ENCODE measurements at places on chromosomes 2 and 18.

- H3K27ac ChIP-seq = no peak overlapping the region
- H3K4me1 ChIP-seq = no peaks in the 10 kb centered on the region
- H3K36me3 ChIP-seq = no peaks in the 10 kb centered on the region
- H3K4me3 ChIP-seq = no peak overlapping the region
These were observed 3.3 kb upstream of the MSTN start for GRCh38 chr2:190065839-190066238.

GRCh38 chr2:166335284-166335683, 40.5 kb downstream of the SCN9A start:
- H3K4me1 ChIP-seq = no peaks in the 10 kb centered on the region
- no peaks in the 10 kb centered on the region for H3K27me3 ChIP-seq
- H3K27ac ChIP-seq = no peak overlapping the region
- H3K36me3 ChIP-seq = no peaks in the 10 kb centered on the region

DNA sequence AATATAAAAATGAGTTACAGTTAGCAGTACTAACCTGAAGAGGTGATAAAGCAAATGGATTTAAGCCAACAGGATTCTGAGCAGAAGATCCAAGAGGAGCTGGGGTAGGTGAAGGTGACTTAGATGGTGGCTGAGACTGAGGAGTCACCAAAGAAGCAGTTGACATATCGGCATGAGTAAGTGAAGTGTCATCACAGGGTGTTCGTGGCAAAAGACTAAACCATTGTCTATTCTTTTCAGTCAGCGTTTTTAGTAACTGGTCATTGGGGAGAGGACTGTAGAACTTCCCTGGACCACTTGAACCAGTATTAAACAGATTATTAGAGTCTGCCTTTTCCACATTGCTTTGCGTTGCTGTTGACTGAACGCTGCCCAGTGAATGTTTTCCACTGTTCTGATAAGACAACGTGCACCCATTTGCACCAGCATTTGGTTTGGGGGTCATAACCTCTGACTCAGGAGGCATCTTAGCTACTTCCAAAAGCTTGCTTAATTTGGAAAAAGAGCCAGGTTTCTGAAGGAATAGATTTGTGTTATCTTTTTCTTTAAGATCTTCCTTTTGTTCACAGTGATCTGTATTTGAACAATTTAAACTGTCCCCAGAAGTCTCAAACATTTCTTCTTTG, 63.3 kb upstream of the WDSUB1 start:
- DNase-seq = no peak
- H3K27ac ChIP-seq = no peak overlapping the region
- H3K27me3 ChIP-seq = no peaks in the 10 kb centered on the region
- peaks cover 8% of the 10 kb centered on the region for H3K36me3 ChIP-seq
- no peak overlapping the region for H3K4me3 ChIP-seq

GRCh38 chr2:52036024-52036423, 1004.1 kb upstream of the NRXN1 start:
- no peaks in the 10 kb centered on the region for H3K4me1 ChIP-seq
- no peaks in the 10 kb centered on the region for H3K36me3 ChIP-seq
- no peaks in the 10 kb centered on the region for H3K27me3 ChIP-seq
- no peak overlapping the region for H3K4me3 ChIP-seq
- no peak overlapping the region for H3K27ac ChIP-seq
- DNase-seq = no peak

DNA sequence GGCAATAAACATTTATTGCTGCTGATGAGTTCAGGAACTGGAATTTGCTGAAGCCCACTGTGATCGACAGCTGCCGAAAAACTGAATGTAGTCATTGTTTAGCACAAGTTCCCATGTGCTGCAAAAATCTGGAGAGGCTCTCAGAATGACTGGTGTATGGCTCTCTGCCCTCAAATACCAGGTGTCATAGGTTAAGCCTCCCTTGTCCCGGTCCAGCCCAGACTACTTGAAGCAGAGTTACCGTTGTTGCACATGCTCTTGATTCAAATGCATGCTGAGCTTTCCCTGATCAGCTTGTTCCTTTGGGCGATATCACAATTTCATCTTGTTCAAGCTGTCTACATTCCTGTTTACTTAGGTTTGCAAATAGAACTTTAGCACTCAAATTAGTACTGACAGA, 625.2 kb downstream of the CPS1 start:
- H3K4me3 ChIP-seq = no peak overlapping the region
- H3K27me3 ChIP-seq = no peaks in the 10 kb centered on the region
- no peak for DNase-seq
- no peaks in the 10 kb centered on the region for H3K4me1 ChIP-seq
- H3K27ac ChIP-seq = no peak overlapping the region

DNA sequence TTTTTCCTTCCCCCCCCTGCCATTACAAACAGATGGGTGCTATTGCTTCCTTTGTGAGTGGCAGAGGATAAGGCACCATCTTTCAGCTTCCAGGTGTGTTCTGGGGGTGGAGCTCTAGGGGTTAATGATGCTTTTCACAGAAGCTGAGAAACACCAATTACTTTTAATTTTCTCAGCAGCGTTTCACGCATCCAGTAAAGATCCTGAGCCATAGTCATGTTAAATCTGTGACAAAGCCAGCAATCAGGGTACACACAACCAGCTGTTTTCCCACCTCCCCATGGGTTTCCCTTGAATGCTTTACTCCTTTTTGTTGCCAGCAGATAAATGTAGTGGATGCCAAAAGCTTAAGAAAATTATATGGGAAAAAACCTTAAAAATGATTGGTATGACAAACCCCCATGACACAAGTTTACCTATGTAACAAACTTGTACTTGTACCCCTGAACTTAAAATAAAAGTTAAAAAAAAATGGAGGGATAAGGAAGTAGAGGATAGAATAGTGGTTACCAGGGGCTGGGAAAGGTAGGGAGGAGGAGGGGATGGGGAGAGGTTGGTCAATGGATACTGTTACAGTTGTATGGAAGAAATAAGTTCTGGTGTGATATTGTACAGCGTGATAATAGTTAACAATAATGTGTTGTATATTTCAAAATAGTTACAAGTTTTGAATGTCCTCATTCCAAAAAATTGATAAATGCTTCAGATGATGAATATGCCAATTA, 70.0 kb downstream of the ACOXL start:
- H3K36me3 ChIP-seq = peaks cover 2% of the 10 kb centered on the region
- H3K27ac ChIP-seq = no peak overlapping the region
- H3K27me3 ChIP-seq = peaks cover 85% of the 10 kb centered on the region
- H3K4me1 ChIP-seq = peaks cover 6% of the 10 kb centered on the region
- no peak overlapping the region for H3K4me3 ChIP-seq

GRCh38 chr2:68452158-68452900, 14.8 kb downstream of the FBXO48 start:
- peaks cover 22% of the 10 kb centered on the region for H3K4me1 ChIP-seq
- peaks cover 12% of the 10 kb centered on the region for H3K36me3 ChIP-seq
- no peaks in the 10 kb centered on the region for H3K27me3 ChIP-seq
- no peak overlapping the region for H3K4me3 ChIP-seq

DNA sequence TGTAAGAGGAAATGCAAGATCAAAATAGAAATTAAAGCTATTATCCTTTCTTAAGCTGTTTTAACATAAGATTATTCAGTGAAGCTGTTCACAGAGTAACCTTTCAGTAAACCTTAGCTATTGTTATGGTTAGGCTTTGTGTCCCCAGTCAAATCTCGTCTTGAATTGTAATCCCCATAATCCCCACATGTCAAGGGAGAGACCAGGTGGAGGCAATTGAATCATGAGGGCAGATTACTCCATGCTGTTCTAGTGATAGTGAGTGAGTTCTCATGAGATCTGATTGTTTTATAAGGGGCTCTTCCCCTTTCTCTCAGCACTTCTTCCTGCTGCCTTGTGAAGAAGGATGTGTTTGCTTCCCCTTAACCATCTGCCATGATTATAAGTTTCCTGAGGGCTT, 424.4 kb downstream of the DSEL start:
- H3K27ac ChIP-seq = no peak overlapping the region
- no peak overlapping the region for H3K4me3 ChIP-seq
- H3K36me3 ChIP-seq = no peaks in the 10 kb centered on the region
- no peak for DNase-seq
- H3K27me3 ChIP-seq = no peaks in the 10 kb centered on the region
- no peaks in the 10 kb centered on the region for H3K4me1 ChIP-seq

GRCh38 chr2:218343591-218343990, 13.1 kb upstream of the CATIP start:
- no peaks in the 10 kb centered on the region for H3K4me1 ChIP-seq
- no peak overlapping the region for H3K4me3 ChIP-seq
- no peak overlapping the region for H3K27ac ChIP-seq
- DNase-seq = no peak

DNA sequence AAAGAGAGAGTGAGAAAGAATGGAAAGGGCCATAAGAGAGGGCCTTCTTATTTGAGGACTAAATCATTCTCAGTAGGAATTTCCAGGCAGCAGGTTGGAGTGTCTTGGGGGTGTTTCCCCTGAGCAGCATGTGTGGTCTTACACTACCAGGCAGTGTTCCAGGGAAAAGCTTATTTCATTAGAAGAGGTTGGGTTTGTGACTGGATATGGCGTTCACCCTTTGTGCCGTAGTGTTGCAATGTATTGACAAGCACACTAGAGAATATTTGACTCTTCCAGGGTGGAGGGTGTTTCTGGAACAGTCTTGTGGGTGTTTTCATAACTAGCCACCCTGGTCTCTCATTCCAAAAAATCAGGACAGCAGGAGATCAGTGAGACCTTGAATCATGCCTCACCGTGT, 105.5 kb downstream of the NRP2 start:
- no peaks in the 10 kb centered on the region for H3K36me3 ChIP-seq
- no peak for DNase-seq
- H3K4me3 ChIP-seq = no peak overlapping the region
- H3K27ac ChIP-seq = no peak overlapping the region
- peaks cover 64% of the 10 kb centered on the region for H3K27me3 ChIP-seq
- no peaks in the 10 kb centered on the region for H3K4me1 ChIP-seq

DNA sequence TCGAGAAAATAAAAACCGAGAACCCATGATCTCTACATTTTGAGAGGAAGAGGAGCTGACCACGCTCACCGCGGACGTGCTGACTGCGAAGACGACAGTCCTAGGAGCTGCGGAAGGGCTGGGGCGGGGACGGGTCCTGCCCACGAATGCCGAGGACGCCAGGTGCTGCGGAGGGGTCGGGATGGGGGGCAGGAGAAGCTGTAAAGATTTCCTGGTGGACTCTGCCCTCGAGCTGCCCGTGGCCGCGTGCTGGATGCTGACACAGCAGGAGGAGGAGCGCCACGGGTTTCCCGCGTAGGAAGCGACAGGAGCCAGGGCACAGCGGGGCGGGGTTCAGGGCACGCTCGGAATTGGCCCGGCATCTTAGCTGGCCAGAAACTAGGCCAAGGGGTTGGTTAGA, 22.2 kb downstream of the ZSCAN30 start:
- no peak for DNase-seq
- H3K27me3 ChIP-seq = no peaks in the 10 kb centered on the region
- H3K4me3 ChIP-seq = peak overlapping the region; percentile 96
- H3K27ac ChIP-seq = peak overlapping the region; percentile 97
- peaks cover 28% of the 10 kb centered on the region for H3K4me1 ChIP-seq
- H3K36me3 ChIP-seq = peaks cover 8% of the 10 kb centered on the region

DNA sequence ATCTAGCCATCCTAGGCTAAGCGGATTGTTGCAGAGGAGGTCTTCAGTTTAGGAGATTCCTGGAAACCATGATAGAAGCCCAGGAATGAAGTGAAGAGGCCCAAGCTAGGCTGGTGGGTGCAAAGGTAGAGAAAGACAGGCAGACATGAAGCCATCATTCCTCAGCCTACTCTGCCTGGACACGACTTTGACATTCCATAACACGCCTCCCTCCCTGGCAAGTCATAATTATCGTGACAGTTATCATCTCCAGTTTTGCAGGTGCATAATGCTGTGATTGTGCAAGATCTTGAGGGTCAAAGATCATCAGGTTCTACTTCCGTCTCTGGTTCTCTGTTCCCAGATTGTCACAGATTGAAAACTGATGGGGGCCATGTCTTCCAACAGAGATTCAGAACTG, 15.2 kb upstream of the FZD5 start:
- peaks cover 33% of the 10 kb centered on the region for H3K27me3 ChIP-seq
- H3K4me3 ChIP-seq = no peak overlapping the region
- H3K36me3 ChIP-seq = no peaks in the 10 kb centered on the region
- no peak for DNase-seq

DNA sequence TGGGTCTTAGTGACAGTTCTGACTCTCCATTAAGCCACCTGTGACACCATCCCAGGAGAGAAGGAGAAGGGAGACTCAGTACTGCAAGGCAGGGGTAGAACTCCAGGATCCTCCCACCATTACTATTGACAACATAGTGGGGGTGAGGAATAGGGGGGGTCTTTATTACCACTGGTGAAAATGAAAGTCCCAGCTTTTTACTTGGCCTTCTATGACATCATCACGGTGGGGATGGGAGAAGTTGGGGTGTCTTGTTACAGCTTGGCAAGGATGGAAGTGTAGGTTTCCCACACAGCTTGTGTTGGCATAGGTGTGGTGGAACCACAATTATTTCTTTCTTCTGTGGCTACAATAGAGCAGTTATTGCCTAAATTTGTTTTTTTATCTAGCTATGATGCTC, 203.9 kb upstream of the DTNA start:
- H3K27ac ChIP-seq = no peak overlapping the region
- H3K27me3 ChIP-seq = no peaks in the 10 kb centered on the region
- H3K36me3 ChIP-seq = no peaks in the 10 kb centered on the region
- DNase-seq = no peak

DNA sequence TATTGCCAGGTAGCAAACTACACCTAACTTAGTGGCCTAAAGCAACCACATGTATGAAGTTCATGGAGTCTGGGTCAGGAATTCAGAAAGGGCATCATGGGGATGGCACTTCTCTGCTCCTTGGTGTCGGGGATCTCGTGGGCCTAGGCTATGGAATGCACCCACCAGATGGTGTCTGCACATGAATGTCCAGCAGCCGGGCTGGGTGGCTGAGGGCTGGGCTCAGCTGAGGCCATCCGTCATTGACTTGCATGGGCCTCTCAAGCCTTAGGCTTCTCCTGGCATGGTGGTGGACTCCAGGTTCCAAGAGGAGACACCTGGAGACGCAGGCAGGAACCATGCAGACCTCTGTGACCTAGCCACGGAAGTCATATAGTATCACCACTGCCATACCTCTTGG, 26.0 kb upstream of the RPL31 start:
- no peak overlapping the region for H3K4me3 ChIP-seq
- no peaks in the 10 kb centered on the region for H3K4me1 ChIP-seq
- H3K27me3 ChIP-seq = peaks cover 26% of the 10 kb centered on the region
- no peak overlapping the region for H3K27ac ChIP-seq

DNA sequence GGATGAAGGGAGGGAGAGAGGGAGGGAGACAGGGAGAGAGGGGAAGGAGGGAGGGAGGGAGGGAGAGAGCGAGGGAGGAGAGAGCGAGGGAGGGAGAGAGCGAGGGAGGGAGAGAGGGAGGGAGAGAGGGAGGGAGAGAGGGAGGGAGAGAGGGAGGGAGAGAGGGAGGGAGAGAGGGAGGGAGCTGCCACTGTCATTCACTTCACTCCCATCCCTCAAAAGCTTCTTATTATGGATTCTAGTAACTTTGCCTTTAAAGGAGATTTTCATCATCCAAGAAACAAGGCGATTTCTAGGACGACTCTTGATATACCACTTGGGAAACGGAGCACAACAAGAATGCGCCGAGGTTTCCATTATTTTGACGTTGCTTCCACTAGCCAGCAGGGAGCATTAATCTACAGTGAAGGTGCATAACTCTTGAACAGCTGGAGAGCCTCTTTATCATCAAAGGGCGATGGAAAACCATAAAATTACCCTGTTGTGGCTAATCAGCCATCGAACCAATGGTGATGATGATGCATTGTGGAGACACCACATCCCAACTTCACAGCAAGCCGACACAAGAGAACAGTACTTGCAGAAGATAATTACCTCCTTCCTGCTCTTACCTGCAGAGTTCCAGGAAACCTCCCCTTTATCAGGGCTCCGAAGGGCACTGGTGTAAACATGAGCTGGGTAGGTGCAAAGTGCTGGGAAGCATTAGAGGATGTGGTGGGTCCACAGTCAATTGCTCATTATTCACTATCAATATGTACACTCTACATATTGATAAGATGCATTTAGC, 130.5 kb downstream of the EIPR1 start:
- H3K27me3 ChIP-seq = no peaks in the 10 kb centered on the region
- no peak for DNase-seq
- no peak overlapping the region for H3K27ac ChIP-seq
- H3K4me3 ChIP-seq = no peak overlapping the region
- peaks cover 24% of the 10 kb centered on the region for H3K4me1 ChIP-seq

Data from central memory CD8-positive, alpha-beta T cell (primary cell).